Stimulated activated CD4-positive, alpha-beta T cell treated with anti-CD3 and anti-CD28 coated beads, Interleukin-12 subunit alpha, Interleukin-12 subunit beta, amount 100 ng/mL, for 4 hours (primary cell): ENCODE measurements at places on chromosomes 5 and 9.
A peak's percentile ranks its signal among the peaks of the same experiment; 100 is the strongest.

- DNase-seq, result no peak
Observed at GRCh38 chr9:75683591-75683990, 206.9 kb upstream of the PCSK5 start.

DNA sequence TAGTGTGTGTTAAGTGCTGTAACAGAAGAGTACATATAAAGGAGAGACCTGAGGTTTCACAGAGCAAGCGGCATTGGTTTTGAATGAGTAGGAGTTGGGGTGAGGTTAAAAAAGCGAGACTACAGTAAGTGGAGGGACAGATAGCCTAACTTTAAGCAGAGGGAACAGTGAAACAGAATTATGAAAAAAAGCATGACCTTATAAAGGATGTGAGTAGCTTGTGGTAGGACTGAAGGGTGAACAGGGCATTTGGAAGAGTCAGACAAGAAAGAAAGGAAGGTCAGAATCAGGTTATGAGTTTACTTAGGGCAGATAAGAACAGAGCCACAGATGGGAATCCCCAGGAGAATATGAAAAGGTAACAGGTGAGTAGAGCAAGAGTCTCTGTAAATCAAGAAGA is 22.5 kb downstream of the MSANTD3 start:
- no peak for DNase-seq

DNA sequence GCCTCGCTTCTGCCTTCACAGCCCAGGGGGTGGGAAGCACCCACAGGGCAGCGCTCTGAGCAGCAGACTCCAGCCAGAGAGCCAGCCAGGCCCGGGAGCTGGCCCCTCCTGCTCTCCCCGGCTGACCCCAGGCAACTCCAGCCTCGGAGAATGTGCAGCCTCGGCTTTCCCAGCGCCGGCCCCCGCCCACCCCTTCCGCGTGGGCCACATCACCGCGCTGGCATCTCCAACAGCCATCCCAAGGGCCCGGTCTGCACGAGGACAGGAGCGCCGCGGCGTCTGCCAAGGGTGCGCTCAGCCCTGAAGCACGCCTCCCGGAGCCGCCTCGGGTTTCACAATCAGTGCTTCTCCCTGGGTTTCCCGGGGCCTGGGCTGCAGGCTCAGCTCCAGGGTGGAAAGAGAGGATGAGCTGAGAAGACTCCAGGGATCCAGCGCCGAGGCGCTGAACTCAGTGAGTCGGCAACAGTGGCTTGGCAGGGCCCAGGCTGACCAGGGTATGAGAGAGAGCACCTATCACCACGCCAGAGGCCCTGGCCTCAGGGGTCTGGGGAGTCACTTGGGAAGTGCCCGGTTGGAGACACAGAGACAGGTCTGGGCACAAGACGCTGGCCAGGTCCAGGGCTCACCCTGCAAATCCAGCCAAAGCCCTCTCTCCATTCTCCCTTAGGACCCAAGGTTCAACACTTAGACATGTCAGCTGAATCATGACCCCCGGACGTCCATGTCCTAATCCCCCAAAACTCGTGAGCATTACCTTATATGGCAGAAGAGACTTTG is 79.6 kb downstream of the ADAMTS2 start:
- no peak for DNase-seq

- DNase-seq, result no peak
Observed at GRCh38 chr5:149422366-149423048, 43.4 kb upstream of the IL17B start.

DNA sequence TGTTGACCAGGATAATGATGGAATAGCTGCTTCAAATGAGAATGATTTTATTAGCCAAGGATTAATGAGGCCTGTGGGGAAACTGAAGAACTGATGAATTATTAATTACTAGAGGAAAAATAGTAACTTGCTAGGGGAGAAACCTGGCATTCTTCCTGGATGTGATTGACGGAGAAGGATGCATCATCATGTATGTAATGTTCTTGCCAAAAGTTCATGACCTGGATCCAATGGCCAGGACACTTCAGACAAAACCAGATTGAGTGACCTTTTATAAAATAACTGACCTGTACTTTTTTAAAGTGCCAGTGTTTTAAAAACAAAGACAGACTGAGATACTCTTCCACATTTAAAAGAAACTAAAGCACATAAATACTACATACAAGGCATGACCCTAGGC is 23.7 kb downstream of the KIAA1191 start:
- no peak for DNase-seq

DNA sequence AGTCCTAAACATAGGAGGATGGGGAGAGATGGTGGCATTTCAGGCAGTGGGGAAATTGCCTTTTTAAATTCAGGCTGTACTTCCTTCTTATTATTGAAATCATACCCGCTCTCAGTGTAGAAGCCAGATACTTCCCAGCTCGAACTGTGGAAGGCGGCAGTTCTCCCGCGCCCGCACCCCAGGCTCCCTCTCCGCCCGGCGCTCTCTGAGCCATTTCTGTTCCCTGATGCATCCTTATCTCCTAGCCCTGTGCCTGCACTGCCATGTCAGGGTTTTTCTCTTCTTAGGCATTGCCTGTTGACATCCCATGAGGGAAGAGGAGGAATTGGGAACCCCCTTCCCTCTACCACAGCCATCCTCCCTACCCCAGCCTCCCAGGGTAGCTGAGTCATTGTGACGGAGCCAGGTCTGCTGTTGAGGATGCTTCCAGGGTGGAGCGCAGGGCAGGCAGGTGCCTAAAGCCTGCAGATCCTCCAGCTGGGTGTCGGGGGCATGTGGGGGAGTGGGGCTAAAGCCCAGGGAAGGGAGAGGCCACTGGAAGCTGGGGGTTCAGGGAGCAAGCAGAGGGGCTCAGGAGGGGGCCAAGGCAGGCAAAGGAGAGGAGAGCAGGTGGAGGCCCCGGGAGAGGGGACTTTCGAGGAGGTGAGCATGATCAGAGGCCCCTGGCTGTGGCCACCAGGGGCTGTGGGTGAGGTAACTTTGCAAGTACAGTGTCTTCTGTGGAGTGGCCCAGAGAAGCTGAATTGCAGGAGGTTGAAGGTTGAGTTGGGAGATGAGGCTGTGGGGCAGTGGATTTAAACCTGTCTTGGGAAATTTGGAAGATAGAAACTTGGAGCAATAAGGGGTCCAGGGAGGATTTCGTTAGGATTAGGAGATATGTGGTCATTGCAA is 16.2 kb downstream of the LAMC3 start:
- no peak for DNase-seq

- DNase-seq, result no peak
Observed at GRCh38 chr9:134655586-134656333, 14.2 kb downstream of the COL5A1 start.

DNA sequence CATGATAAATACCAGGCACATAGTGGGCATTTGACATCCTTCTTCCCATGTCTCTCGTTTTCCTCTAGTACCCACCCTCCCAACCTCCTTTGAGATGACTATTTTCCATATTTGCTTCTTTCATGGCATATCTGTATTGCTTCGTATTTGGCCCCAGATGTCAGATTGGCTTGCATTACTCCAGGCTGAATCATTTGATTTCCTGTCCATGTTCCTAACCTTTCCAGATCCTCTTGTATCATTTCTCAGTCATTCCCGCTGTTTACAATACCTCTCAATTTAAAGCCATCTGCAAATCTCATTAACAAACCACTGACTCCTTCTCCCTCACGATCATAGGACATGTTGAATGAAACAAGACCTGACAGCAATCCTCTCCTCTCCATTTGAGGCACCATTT is 19.9 kb downstream of the MTX3 start:
- DNase-seq, result no peak

DNA sequence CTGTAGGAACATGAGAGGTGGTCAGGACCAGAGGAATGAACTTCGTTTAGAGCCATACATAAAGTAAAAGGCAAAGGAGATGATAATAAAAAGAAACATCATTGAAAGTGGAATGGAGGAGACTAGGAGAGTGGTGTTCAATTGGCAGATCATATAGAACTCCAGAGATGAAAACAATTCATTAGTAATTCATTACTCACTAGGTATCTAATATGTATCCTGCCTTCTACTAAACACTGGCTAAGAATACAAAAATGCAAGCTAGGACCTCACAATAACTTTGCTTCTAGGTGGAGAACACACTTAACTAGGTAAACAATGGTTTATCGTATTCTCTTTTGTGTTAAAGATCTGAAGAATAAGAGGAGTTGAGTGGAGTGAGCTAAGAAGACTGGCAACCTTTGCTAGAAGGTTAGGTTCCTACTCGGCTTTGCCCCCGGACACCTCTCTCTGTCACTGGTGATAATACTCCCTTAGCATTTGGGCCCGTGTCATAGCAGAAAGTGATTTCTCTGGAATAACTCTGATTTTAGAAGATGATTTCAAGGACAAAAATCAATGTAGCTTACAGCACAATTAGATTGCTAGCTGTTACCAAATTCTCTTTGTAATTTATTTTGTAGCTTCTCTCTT is 88.6 kb upstream of the IFNE start:
- no peak for DNase-seq

DNA sequence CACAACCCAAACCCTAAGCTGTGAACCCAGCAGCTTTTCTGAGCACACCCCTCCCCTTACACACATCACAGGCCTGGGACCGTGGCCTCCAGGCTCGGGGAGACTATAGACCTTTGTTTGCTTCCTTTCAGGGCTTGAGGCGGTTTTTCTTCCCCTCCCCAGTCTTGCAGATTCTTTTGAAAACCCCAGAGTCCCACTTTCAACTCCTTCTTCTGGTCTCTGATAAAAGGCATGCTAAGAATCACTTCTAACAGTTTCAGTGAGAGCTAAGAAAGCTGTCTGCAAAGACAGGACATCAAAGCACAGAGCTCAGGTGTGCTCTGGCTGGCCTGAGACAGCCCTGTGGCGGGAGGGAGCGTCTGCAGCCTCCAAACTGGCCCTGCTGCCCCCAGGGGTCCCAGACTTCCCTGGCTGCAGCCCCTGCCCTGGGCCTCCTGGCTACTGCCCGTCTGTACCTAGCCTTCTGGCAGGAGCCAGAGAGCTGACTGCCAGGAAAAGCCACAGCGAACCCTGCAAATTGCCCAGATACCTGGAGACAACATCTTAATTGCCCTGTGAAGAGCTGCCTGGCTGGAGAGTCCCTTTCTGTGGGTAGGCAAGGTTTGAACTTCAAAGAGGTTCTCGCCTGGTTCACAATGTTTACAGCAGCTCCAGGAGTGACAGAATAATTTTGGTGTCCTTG is 138.9 kb downstream of the GADD45G start:
- DNase-seq, result peak; percentile 11

GRCh38 chr9:76716085-76716672 is 48.1 kb upstream of the PCA3 start:
- no peak for DNase-seq

GRCh38 chr9:77820293-77820954 is 172.3 kb upstream of the GNA14 start:
- DNase-seq, result no peak

DNA sequence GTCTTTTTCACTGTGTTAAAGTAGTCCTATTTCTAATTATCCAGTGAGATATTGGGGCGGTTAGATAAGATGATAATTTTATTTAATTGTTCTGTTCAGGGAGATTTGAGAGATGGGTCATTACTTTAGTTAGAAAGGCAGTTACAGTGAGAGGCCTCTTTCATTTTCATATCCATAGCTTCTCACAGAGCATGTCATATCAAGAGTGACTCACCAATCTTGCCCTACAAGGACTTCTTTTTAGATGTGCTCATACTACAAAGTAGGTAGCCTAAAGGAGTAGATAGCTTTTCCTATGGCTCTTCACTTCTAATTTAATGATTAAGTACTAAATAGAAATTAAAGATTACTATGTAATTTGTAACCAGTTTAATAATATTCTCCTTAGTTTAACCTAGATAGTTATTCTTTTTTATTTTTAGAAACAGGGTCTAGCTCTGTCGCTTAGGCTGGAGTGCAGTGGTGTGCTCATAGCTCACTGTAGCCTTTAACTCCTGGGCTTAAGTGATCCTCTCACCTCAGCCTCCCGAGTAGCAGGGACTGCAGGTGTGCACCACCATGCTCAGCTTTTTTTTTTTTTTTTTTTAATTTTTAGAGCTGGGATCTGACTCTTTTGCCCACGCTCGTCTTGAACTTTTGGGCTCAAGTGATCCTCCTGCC is 71.0 kb downstream of the FER start:
- DNase-seq, result no peak

GRCh38 chr5:98768960-98769209 is 4.6 kb upstream of the RGMB start:
- DNase-seq, result no peak

- no peak for DNase-seq
Observed at GRCh38 chr5:87183896-87184295, 83.8 kb upstream of the RASA1 start.

DNA sequence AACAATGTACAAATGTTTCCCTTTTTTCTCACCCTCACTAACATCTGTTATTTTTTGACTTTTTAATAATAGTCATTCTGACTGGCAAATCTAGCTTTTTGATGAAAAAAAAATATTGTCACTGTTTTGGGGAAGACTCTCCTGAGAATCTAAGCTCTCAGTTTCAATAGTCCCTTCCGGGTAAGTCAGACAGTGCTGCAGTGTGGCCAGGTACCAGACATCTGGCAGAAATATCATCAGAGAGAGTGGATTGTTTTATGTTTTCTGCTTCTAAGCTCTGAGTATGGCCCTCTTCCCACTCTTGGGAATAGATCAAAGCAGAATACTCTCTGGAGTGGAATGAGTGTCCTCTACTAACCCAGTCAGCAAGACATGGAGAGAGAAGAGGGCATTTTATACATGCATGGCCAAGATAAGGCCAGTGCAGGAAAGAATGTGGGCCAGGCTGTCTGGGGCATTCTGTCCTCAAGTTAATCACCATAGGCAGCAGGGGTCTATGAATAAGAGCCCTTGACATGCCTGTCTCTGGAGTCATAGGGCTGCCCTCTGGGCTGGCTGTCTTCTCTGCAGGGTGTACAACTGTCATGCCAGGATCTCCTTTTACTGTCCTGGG is 38.5 kb upstream of the OR2S2 start:
- DNase-seq, result no peak

DNA sequence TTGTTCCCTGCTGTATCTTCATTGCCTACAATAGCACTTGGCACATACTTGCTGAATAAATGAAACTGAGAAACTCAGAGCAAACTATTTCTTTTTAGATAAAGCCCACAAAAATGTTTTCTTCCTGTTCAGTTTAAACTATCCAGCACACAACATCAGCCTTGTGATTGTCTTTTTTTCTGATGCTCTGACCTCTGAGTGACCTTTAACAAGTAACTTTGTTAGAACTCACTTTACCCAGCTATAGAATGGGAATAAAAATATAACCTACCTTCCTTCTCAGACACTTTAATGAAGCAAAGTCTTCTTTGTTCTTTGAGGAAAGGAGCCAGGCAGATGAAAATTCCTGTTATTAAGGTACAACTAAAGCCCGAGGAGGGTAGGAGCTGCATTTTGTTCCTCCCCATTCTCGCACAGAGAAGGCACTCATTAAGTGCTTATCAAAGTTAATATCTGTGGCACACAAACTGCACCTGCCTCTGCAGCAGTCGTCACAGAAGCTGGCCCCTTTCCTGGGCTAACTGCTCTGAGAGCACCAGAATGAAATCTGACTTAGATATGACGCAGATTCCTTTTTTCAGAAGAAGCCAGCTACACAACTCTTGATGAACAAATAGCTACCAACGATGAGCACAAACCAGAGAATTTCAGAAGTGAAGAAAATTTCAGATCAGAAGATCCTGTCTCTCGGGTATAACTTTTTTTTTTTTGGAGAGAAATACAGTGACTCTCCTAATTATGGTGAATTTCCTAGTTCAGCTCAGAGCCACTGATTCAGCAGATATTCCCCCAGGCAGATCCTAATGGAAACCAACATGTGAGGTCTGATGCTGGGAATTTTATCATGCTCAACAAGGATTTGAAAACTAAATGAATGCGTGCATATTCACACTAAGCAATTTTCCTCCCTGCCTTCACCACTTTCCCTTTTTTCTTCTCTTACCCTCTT is 31.0 kb upstream of the NR3C1 start:
- DNase-seq, result peak; percentile 31
